Esophagus squamous epithelium (tissue), 5 donors: ENCODE measurements at places on chromosomes 16 and 17. TPM values are rescaled to one million over a fixed set of nuclear protein-coding genes. Genes with fewer than 3 reads are reported as not detected.

DNA sequence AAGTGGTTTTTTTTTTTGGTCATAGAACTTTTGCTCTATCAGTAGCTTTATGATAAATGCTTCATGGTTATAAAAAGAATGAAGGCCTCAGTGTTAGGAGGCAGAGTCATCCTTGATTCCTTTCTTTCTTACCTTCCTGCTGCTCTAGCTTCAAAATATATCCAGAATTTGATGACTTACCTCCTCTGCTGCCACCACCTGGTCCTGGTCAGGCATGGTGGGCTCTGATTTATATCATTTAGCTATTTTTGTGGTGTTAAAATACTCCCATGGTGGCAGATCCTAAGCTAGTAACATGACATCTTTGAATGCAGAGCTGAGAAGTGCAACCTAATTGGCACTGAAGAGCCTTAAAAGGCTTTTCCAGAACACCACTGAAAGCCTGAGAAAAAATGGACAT lies 508.8 kb upstream of the CDH8 start:
- no peaks in the 10 kb centered on the region for H3K27me3 ChIP-seq
- no peak overlapping the region for H3K27ac ChIP-seq
- H3K36me3 ChIP-seq = no peaks in the 10 kb centered on the region
- DNase-seq = no peak
- no peaks in the 10 kb centered on the region for H3K4me1 ChIP-seq

Gene CD300LG
- 1.5 TPM for total RNA-seq

DNA sequence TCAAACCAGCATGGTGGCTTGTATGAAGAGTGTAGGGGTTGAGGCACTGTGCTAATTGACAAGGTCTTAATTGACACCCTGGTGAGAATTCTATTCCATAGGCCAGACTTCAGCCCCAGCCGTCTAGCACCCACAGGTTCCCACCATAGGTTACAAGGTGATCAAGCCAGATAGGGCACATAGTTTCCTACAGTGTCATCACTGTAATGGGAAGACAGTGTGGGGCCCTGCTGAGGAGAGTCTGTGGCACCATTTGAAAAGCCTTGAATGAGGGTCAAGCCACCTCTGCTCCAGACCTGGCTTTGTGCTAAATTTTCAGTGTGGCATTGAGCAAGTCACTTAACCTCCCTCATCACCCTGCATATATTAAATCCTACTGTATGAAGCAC lies 36.2 kb downstream of the YPEL2 start:
- H3K4me1 ChIP-seq = peaks cover 100% of the 10 kb centered on the region
- no peak overlapping the region for H3K27ac ChIP-seq
- no peak overlapping the region for H3K4me3 ChIP-seq
- no peak for DNase-seq
- H3K27me3 ChIP-seq = no peaks in the 10 kb centered on the region
- H3K36me3 ChIP-seq = no peaks in the 10 kb centered on the region

- peaks cover 9% of the 10 kb centered on the region for H3K4me1 ChIP-seq
- H3K4me3 ChIP-seq = no peak overlapping the region
- no peaks in the 10 kb centered on the region for H3K27me3 ChIP-seq
- H3K27ac ChIP-seq = no peak overlapping the region
- DNase-seq = no peak
Measured at GRCh38 chr17:75105126-75106080, 4.4 kb upstream of the ARMC7 start.

Gene TBC1D28
- total RNA-seq = not detected

Gene MAPT
- 0.44 TPM for total RNA-seq

DNA sequence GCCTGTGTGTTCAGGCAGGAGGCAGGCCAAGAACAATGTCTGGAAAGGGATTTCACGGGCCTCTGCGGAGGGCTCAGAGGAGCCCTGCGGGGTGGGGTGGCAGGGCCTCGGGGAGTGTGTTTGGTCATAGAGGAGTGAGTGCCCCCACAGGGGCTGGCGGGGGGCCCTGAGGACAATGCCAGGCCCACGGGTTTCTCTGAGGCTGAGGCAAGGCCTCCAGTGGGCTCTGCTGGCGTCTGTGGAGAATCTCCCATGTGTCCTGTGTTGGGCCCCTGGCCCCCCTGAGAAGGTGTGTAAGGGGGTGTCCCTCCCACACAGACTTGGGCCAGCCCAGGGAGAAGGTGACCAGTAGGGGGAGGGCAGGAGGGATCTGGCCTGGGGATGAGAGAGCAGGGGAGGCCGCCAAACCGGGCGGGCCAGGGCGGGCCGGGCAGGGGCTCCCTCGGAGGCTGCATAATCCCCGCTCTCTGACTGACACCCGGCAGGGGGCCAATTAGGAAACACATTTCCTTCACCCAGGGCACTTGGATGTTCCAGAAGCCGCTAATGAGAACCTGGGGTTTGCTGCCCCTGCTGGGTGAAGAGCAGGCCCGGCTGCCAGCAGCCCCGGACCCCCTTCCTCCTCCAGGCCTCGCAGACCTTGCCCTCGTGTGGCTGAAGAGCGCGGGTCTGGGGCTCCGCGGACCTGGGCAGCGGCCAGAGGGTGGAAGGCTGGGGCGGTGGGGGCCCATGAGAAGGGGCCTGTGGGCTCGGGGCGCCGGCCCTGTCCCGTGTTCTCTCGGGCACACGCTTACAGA lies 204.2 kb downstream of the NTN1 start:
- DNase-seq = no peak
- peak overlapping the region; percentile 62 for H3K27ac ChIP-seq
- H3K4me3 ChIP-seq = no peak overlapping the region
- peaks cover 8% of the 10 kb centered on the region for H3K4me1 ChIP-seq

- peak overlapping the region; percentile 76 for H3K27ac ChIP-seq
- no peak for DNase-seq
- H3K36me3 ChIP-seq = peaks cover 11% of the 10 kb centered on the region
- peaks cover 86% of the 10 kb centered on the region for H3K4me1 ChIP-seq
- H3K4me3 ChIP-seq = no peak overlapping the region
- H3K27me3 ChIP-seq = no peaks in the 10 kb centered on the region
Measured at GRCh38 chr17:38898291-38898679, 27.1 kb upstream of the LASP1NB start.

GRCh38 chr16:3187798-3188674 lies at the start of gene OR1F1:
TSS of gene OR1F1 (plus strand) at chr16:3188204.
- no peaks in the 10 kb centered on the region for H3K36me3 ChIP-seq
- no peak for DNase-seq
- no peak within 1 kb of the TSS for H3K27ac ChIP-seq
- peak within 1 kb of the TSS; percentile 22 for H3K4me3 ChIP-seq

DNA sequence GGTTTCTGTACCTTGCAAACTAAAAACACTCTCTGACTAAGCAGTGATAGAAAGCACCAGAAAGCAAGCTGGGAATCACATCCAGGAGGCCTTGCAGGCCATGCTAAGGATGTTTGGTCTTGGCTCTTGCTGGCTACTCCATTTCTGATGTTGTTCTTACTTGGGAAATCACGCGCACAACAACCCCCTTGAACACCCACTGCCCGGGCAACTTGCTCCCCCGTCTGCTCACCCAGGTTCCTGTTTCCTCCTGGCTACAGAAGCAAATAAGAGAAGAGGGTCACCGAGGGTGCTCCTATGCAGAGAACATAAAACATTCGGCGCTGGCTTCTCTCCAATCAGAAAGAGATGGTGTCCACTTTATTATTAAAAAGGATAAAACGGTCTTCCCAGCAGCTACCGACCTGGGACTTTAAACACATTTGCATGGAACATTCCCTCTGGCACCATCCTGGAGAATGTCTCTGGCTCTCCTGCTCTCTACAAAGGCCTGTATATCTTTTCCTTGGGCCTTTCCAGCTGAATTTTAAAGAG lies 271.2 kb upstream of the RPL38 start:
- no peaks in the 10 kb centered on the region for H3K36me3 ChIP-seq
- peaks cover 27% of the 10 kb centered on the region for H3K27me3 ChIP-seq
- no peak for DNase-seq
- no peak overlapping the region for H3K27ac ChIP-seq

- H3K36me3 ChIP-seq = no peaks in the 10 kb centered on the region
- H3K4me1 ChIP-seq = peaks cover 16% of the 10 kb centered on the region
- no peak overlapping the region for H3K4me3 ChIP-seq
- H3K27ac ChIP-seq = no peak overlapping the region
Measured at GRCh38 chr17:43831633-43832032, 1.3 kb downstream of the MPP3 start.

Gene KCTD11
- total RNA-seq = 25.7 TPM

DNA sequence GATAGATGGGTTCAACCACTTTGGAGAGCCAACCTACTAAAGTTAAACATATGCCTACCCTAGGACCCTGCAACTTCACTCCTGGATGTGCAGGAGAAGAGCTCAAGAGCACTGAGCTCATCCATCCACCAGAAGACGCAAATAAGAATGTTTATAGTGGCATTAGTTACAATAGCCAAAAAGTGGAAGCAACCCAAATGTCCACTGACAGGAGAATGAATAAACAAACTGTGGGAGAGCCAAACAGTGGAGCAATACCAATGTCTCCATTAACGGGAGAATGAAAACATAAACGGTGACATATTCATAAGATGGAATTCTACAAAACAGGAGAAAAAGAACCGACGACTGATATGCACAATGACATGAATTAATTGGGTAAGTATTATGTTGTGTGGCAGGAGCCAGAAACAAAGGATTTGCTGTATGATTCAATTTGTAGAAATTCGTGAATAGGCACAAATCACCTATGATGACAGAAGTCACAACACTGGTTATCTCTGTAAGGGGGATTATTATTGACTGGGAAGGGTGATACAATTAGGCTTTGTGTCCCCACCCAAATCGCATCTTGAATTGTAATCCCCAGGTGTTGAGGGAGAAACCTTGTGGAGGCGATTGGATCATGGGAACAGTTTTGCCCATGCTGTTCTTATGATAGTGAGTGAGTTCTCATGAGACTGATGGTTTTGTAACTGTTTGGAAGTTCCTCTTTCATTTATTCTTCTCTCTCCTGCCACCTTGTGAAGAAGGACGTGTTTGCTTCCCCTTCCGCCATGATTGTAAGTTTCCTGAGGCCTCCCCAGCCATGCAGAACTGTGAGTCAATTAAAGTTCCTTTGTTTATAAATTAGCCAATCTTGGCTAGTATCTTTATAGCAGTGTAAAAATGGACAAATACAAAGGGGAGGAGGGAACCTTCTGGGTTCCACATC lies 57.9 kb upstream of the PLCG2 start:
- no peak for DNase-seq
- H3K36me3 ChIP-seq = no peaks in the 10 kb centered on the region
- H3K4me3 ChIP-seq = no peak overlapping the region

DNA sequence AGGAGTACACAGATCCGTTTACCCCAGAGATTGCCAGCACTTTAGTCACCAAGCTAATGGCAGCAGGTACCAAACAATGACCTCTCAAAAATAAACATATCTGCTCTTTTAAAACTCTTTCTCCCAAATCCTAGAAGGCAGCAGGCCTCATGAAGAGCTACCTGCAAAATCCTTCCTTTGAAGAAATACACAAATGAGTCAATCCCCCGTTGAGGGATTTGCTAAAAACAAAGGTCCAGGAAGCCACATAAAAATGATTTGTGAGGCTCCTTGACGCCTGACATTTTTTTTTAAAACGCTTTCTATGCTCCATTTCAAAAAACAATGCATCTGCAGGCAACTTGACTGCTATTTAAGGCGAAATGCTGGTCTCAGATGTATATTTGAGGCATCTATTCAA lies 58.2 kb downstream of the NACA2 start:
- no peak overlapping the region for H3K4me3 ChIP-seq
- no peaks in the 10 kb centered on the region for H3K4me1 ChIP-seq

Gene FBXL16
- 2.2 TPM for total RNA-seq

GRCh38 chr17:82493226-82493781 lies 26.2 kb upstream of the FOXK2 start:
- no peak for DNase-seq
- H3K36me3 ChIP-seq = peaks cover under 1% of the 10 kb centered on the region
- H3K4me3 ChIP-seq = no peak overlapping the region
- no peaks in the 10 kb centered on the region for H3K27me3 ChIP-seq

DNA sequence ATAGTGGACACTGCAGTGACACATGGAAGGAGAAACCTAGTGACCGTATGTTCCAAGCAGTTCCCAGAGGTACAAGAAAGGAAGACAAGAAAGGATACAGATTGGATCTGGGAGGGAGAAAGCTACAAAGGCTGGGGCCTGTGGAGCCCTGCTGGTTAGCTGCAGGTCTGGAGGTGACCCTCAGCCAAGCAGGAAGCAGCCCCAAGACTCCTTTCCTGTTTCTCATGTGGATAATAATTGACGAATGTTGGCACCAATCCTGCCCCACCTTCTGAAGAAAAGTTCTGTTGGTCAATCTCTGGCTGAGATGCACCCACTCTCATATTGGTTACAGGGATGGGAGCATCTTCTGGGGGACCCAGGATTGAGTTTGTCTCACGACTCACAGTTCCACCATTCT lies 99.8 kb downstream of the SHISA6 start:
- H3K27me3 ChIP-seq = no peaks in the 10 kb centered on the region
- no peaks in the 10 kb centered on the region for H3K36me3 ChIP-seq
- no peaks in the 10 kb centered on the region for H3K4me1 ChIP-seq
- H3K4me3 ChIP-seq = no peak overlapping the region

DNA sequence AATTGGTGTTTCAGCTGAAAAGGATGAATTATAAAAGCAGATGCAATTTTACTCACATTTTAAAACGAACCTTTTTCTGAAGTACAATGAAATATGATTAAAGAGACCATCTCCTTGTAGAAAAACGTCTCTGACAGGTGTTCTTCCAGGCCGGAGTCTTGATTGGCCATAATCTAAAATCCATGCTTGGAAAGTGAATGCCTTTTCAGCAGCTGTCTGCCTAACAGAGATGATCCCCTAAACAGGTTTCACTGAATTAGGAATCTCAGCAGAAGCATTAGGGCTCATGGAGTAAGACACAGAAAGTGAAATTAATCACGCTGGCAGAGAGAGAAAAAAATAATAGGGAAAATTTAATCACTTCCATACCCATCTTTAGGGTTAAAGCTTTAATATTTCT lies 39.3 kb upstream of the IRX5 start:
- H3K36me3 ChIP-seq = no peaks in the 10 kb centered on the region
- no peaks in the 10 kb centered on the region for H3K27me3 ChIP-seq
- no peak overlapping the region for H3K4me3 ChIP-seq
- DNase-seq = no peak

Gene OSGIN1
- 27.6 TPM for total RNA-seq

GRCh38 chr16:30493941-30494488 lies 21.5 kb downstream of the ITGAL start:
- no peaks in the 10 kb centered on the region for H3K27me3 ChIP-seq
- no peak overlapping the region for H3K4me3 ChIP-seq
- no peaks in the 10 kb centered on the region for H3K4me1 ChIP-seq

DNA sequence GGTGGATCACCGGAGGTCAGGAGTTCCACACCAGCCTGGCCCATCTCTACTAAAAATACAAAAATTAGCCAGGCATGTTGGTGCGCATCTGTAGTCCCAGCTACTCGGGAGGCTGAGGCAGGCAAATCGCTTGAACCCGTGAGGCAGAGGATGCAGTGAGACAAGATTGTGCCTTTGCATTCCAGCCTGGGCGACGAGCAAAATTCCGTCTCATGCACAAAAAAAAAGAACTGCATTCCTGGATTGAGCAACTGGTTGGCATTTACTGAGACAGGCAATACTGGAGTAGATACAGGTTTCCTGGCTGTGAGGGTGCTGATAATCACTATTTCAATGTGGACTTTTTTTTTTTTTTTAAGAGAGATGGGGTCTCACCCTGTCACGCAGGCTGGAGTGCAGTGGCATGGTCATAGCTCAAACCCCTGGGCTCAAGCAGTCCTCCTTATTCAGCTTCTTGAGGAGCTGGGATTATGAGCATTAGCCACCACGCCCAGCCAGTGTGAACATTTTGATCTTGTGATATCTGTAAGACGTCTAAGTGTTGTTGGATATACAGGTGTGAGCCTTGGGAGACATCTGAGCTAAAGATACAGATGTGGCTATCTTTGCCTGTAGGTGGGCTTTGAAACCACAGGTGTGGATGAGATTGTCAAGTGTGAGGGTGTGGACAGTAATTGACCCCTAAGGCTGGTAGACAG lies 5.8 kb downstream of the CYB5D2 start:
- peaks cover 15% of the 10 kb centered on the region for H3K4me1 ChIP-seq
- H3K27me3 ChIP-seq = no peaks in the 10 kb centered on the region
- no peaks in the 10 kb centered on the region for H3K36me3 ChIP-seq
- no peak overlapping the region for H3K4me3 ChIP-seq

Gene KRTAP4-5
- not detected for total RNA-seq

Gene RPA1
- 23.3 TPM for total RNA-seq
